ENCODE measurements at places on chromosomes 6 and 20. TPM values are rescaled to one million over a fixed set of nuclear protein-coding genes. Genes with fewer than 3 reads are reported as not detected.

The SCRT2 gene
- polyA plus RNA-seq: 0.04 TPM

The SLC25A27 gene
- polyA plus RNA-seq: 31.1 TPM

GRCh38 chr6:3786141-3786540 lies 34.6 kb upstream of the PXDC1 start:
- DNase-seq: no peak

The CAP2 gene
- 13.3 TPM for polyA plus RNA-seq

The LY6G6F gene
- polyA plus RNA-seq: 1.5 TPM
